Activated CD8-positive, alpha-beta memory T cell treated with anti-CD3 and anti-CD28 coated beads, Interleukin-2, amount 50 U/mL, for 4 hours (primary cell): ENCODE measurements at places on chromosomes 16 and 17.

- peak; percentile 43 for DNase-seq
Measured at GRCh38 chr17:39738568-39738901, 797 bp downstream of the GRB7 start.

- DNase-seq = no peak
Measured at GRCh38 chr16:539901-540530, 12.5 kb downstream of the CAPN15 start.

DNA sequence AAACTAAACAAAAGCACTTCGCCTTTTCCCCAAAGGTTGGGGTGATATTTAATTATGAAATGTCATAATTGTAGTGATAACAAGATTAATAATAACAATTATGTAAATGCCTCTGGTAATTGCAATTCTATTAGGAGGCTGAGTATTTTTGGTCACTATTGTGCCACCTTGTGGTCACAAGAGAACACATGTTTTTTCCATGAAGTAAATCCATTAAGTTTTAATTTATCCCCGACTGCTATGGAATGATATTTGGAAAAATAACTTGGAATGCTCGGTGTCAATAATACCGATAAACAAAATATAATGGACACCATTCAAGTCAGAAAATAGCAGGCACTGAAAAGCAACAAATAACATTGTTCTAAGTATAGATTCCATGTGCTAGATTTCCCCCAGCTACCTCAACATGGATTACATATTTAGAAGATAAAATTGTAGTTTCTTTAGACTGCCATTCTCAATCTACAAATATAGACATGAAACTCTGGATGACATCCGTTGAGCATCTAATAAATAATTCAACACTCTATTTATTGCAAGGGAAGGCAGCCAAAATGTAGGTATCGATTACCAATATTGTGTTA, 25.0 kb upstream of the KCNJ2 start:
- DNase-seq = no peak

- no peak for DNase-seq
Measured at GRCh38 chr17:2532146-2532720, 20.5 kb upstream of the METTL16 start.

- DNase-seq = no peak
Measured at GRCh38 chr16:49726155-49726554, 129.8 kb downstream of the ZNF423 start.

- no peak for DNase-seq
Measured at GRCh38 chr17:71905376-71906031, 215.3 kb upstream of the SOX9 start.

DNA sequence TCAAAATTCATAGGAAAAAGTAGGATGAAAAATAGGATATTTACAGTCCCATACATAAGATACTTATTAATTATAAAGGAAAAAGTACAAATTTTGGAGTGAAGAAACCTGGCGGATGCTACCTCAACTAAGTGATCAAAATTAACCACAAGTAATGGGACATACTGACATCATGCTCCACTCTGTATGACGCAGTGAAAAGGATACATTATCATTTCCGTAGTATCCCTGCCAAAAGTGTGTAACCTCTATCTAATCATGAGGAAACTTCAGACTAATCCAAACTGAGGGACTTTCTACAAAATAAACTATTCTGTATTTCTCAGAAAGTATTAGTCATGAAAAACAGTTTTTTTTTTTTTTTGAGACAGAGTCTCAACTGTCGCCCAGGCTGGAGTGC, 60.5 kb downstream of the TRIM37 start:
- no peak for DNase-seq

DNA sequence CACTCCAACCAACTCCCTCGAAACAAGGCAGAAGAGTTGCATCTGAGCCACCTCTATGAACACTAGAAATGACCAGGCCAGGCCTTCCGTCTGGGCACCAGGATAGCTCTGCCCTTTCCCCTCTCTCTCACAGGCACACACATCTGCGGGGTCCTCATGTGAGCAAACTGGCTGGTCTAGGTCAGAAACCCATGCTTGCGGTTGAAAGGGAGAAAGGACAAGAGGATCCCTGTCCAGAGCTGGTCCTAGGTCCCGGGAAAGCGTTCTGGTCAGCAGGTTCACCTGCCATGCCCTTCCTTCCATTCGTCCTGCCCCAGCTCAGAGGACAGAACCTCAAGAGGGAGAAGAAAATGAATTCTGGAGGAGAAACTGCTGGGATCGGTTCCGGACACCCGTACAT, 2.7 kb downstream of the MNT start:
- DNase-seq = no peak

DNA sequence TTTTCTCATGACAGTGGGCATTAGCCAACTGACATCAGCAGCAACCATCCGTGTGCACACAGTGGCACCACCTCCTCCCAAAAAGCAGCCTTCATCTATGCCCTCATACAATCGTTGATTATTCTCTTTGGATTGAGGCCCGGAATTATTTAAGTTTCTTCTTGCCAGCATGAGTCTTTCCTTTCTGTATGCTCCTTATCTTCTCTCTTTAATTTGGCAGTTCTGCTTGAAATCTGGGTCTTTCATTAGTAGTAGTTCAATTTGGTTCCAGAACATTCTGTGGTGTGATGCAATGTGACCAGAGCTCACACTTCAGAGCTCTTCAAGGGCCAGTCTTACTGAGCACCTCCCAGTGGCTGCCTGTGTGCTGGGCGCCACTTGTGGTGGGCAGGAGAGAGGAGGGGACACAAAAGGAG, 52.2 kb upstream of the STH start:
- DNase-seq = no peak

GRCh38 chr17:77189148-77189547, 48.4 kb downstream of the SEC14L1 start:
- no peak for DNase-seq

DNA sequence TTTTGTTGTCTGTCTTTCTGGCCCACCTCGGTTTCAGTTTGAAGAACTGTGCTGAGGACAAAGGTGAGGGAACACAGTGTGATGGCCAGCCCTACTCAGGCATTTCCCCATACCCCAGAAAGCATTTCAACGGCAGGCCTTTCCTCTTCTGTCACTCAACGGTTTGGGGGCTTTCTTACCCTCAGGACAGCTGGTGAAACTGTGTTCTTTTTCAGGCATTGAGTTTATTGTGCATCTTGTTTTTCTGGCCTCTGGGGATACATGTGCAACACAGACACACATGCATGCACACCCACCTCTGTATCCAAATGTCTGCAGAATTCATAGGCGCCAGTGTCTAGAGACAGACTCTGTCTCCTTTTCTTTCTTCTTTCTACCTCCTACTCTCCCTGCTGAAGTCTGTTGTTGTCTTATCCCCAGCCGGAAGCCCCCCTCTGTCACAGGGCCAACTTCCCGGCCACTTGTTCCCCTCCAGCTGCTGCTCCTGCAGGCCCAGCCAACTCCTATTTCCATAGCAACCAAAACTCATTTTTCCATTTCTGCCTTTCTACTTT, 17.0 kb downstream of the CHD9 start:
- no peak for DNase-seq

GRCh38 chr17:68054296-68054900, 18.9 kb downstream of the KPNA2 start:
- no peak for DNase-seq

DNA sequence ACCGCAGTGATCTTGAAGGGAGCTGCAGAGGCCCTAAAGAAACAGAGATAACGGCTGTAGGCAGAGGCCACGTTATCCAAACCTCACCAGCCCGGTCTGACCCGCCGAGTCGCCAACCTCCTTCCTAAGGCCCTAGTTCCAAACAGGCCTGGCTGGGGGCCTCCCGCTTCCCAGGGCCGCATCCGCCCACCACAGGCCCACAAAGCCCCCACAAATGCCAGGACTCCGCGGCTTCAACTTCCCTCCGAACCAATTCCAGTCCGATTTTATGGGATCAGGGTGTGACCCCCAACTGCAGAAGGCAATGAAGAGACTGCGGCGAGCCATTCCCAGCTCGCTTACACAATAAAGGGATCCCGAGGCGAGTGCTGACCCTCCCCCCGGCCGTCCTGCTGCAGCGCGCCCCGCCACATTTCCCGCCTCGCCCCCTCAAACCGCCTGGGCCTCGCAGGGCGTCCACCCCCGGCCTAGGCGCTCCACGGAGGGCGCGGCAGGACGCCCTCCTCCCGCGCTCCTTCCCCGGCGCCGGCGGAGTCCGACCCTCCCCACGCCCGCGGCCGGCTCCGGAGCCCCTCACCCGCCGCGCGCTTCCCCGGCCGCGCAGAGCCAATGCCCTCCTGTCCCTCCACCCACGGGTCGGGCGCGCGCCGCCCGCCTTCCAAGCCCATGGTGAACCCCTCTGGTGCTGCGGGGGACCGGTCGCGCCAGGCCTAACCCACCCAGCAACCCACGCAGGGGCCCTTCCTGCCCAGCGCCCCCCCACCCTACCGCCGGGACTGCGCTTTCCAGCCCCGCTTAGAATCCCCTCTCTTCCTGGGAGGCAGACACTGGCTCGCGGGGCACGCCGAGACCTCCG, 926 bp downstream of the MYH10 start:
- peak; percentile 23 for DNase-seq

DNA sequence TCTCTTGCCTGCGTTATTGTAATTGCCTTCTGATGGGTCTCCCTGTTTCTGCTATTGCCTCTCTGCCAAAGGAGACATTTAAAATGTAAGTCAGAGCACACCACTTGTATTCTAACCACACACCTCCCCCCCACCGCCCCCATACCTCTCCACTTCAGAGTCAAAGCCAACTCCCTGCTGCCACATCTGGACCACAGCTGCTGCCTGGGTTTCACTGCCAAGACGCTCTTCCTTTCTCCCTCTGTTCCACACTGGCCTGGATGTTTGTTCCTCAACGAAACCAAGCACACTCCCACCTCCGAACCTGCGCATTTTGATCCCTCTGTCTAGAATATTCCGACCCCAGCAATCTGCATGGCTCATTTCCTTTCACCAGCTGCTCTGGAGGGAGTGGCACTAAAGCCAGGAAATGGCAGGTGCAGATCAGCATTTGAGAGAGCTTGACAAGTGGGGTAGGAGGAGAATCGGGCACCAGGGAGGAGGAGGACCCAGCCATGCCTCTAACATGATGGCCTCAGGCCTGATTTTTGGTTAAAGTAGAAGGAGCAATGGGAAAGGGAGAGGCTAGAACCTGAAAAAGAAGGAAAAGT, 92.4 kb upstream of the HS3ST2 start:
- DNase-seq = no peak

GRCh38 chr16:88352261-88353200, 30.2 kb upstream of the ZNF469 start:
- DNase-seq = no peak

GRCh38 chr16:12900599-12901203, 697 bp upstream of the SHISA9 start:
- no peak for DNase-seq

- DNase-seq = no peak
Measured at GRCh38 chr17:81392909-81393654, 2.2 kb upstream of the BAHCC1 start.

DNA sequence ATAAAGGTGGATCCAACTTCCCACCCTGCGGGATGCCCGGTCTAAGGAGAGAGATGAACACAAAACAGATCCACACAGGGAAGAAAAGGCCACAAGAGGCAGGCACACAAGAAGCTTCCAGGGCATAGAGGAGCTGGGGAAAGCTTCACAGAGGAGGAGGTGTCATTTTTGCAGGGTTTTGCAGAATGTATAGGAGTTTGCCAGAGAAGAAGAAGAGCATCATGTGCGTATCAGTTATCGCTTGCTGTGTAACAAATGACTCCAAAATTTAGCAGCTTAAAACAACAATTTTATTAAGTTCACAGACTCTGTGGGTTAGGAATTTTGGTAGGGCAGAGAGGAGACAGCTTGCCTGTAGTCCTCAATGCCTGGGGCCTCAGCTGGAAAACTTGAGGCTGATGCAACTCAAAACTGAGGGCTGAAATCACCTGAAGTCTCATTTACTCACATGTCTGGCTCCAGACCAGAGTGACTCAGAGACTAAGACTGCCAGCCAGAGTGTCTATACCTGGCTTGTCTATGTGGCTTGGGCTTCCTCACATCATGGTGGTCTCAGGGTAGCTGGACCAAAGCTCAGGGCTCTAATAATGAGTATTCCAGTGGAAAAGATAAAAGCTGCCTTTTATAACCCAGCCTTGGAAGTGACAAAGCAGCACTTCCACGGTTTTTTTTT, 33.9 kb upstream of the ZNF423 start:
- no peak for DNase-seq

DNA sequence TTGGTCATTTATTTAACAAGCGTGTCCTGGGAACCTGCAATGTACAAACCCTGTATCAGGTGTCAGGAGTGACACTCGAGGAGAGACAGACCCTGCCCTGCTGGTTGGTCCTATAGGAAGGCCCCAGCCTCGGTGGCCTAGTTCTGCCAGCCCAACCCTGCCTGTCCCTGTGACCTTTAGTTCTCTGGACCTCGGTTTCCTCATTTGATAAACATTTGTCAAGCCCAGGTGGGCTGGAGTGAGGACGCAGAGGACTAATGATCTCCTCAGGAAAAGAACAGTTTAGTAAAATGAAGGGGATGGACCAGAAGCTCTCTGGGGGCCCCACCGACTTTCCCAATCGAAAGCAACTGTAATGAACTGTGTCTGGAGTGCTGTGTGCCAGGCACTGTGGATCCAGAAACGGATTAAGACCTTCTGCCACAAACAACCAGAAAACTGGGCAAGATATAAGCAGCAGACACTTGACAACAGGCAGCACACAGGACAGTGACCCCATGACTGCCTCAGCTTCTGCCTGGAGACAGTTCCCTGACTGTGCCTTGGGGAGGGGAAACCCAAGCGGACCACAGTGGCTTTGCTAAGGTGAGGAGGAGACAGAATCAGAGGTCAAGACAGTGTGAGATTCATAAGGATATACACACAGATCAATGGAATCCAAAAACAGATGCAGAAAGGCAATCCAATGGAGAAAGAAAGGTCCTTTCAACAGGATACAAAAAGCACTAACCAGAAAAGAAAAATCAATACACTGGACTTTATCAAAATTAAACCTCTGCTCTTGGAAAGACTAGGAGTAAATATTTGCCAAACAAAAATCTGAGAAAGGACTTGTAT, 8.8 kb downstream of the PRCD start:
- no peak for DNase-seq

DNA sequence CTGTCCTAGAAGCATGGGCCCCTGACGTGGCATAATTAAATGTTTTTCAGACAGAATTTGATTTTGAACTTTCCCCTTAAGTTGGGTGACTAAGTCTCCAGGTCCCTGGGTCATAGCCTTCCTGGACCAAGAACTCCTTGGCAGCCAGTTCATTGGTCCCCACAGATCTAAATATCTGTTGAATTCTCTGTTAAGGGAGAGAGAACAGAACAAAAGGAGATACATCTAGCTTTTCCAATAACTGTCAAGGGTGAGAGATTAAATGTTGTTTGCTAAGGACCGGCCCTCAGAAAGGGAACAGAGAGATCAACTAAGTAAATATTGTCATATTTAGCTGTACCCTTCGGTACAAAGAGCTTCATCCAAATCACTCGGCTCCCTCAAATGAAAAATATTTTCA, 78.2 kb upstream of the NOL11 start:
- DNase-seq = no peak

- no peak for DNase-seq
Measured at GRCh38 chr16:56517206-56517605, 2.6 kb downstream of the BBS2 start.

GRCh38 chr17:68459037-68459639, 1.8 kb upstream of the WIPI1 start:
- no peak for DNase-seq

GRCh38 chr16:88454523-88454947, 1.5 kb downstream of the ZFPM1 start:
- DNase-seq = peak; percentile 48

- DNase-seq = no peak
Measured at GRCh38 chr17:38417210-38417951, 10.9 kb upstream of the ARHGAP23 start.

- DNase-seq = no peak
Measured at GRCh38 chr17:51961689-51962088, 196.8 kb downstream of the CA10 start.

- no peak for DNase-seq
Measured at GRCh38 chr17:39679521-39680192, 8.2 kb downstream of the PGAP3 start.
